NCI-H460 (cell line): ENCODE measurements at places on chromosomes 1 and 21.

- DNase-seq = peak; percentile 62
Measured at GRCh38 chr21:43718872-43719747, at the start of gene PDXK. PDXK (plus strand) TSS chr21:43719129; CDS start chr21:43719295, 166 bp downstream.

GRCh38 chr1:92544756-92545165 lies 58.0 kb upstream of the GFI1 start:
- no peak for DNase-seq

- no peak for DNase-seq
Measured at GRCh38 chr1:147567594-147568381, 26.5 kb downstream of the BCL9 start.

GRCh38 chr1:12604114-12604874 lies 13.7 kb downstream of the DHRS3 start:
- peak; percentile 78 for DNase-seq

DNA sequence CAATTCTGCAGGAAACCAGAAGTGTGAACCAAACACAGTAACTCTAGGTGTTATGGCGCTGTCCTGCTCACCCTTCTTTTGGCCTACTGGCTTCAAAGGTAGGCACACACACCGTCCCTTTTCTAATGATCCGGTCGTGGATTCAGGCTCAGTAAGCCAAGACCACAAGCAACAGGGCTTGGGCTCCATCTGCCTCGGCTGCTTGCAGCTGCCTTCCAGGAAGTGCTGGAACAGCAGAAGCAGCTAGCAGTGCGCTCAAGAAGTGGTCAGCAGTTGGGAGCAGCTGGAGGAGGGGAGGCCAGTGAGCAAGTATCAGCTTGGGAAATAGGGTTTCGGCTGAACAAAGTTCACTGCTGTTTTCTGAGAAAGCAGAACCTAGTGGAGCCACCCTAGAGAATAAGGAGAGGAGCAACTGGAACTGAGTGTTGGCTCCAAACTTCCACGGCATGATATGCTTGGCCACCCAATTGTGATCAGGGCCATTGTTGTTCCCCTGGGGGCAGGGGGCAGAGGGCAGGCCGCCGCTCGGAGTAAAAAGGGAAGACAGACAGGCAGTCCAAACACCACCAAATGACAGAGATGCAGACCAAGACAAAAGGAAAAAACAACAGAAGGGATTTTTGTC lies 173.4 kb downstream of the TOMM20 start:
- no peak for DNase-seq

- peak; percentile 33 for DNase-seq
Measured at GRCh38 chr1:192747943-192748342, 60.9 kb upstream of the RGS2 start.

GRCh38 chr21:15063081-15063813 lies 1.6 kb downstream of the NRIP1 start:
- DNase-seq = no peak

GRCh38 chr1:31238986-31239613 lies 587 bp downstream of the NKAIN1 start:
- no peak for DNase-seq

GRCh38 chr1:232244426-232244825 lies 385.5 kb downstream of the SIPA1L2 start:
- no peak for DNase-seq

- DNase-seq = no peak
Measured at GRCh38 chr1:225996946-225997545, 2.1 kb downstream of the SDE2 start.

DNA sequence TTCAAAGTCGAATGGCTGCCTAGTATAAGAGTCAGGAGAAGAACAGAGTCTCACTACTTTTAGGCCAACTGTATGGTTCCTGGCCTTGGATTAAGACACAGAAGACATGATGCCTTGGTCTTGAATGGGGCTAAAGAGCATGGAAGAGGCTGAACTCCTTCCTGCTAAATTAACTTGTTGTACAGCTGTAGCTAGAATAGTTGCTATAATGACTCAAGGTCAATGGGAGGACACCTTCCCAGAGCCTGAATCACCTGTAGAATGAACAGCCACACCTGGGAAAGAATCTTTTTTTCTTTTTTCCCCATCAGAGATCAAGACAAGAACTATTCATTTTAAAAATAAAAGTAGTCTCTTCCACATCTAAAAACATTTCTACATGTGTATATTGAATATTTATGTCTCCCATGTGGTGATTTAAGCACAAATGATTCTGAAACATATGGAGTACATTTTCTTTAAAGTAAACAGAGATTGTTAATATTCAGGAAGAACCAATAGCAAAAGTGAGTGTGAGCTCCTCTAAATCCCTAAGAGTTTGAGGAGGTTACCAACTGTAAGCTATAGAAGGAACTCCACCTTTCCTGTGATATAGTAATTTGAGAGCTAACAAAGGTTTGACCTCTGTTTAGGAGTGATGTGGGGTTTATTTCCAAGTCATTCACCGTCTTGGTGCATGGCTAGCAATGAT lies 191.3 kb downstream of the TGFB2 start:
- no peak for DNase-seq

DNA sequence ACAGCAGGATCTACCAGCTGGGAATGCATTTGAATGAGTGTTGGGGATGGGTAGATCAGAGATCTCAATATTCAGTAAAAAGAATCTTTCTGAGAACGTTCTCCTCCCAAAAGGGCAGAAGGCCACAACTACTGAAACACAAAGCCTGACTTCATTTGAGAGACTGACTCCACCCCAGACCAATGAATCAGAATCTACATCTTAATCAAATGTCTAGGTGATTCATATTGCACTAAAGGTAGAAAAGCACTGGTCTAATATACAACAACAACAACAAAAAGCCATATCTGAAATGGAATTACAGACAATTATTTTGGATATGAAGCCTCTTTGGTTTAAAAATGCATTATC lies 123.9 kb downstream of the SMYD3 start:
- DNase-seq = no peak

- no peak for DNase-seq
Measured at GRCh38 chr1:237695878-237696277, 194.8 kb downstream of the ZP4 start.

DNA sequence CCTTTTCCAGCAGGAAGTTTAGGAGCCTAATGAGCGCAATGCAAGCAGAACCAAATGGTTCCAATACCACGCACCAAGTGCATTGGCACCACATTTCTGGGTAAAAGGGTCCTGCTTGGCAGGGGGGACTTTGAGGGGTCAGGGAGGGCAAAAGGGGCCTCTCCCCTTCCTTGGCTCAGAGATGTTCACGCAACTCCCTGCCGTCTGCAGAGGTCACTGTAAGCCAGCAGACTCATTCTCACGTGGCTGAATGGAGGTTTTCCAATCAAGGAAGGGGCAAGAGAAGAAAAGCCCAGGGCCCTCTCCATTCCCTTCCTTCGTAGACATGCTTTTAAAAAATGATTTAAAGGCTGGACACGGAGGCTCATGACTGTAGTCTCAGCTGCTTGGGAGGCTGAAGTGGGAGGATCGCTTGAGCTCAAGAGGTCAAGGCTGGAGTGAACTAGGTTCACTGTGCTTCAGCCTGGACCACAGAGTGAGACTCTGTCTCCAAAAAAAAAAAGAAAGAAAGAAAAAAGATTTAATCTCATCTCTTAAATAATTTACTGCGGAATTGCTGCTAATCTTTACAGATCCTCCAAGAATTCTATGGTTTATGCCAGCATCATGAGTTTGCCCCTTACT lies 80.3 kb downstream of the RUNX3 start:
- DNase-seq = peak; percentile 32

DNA sequence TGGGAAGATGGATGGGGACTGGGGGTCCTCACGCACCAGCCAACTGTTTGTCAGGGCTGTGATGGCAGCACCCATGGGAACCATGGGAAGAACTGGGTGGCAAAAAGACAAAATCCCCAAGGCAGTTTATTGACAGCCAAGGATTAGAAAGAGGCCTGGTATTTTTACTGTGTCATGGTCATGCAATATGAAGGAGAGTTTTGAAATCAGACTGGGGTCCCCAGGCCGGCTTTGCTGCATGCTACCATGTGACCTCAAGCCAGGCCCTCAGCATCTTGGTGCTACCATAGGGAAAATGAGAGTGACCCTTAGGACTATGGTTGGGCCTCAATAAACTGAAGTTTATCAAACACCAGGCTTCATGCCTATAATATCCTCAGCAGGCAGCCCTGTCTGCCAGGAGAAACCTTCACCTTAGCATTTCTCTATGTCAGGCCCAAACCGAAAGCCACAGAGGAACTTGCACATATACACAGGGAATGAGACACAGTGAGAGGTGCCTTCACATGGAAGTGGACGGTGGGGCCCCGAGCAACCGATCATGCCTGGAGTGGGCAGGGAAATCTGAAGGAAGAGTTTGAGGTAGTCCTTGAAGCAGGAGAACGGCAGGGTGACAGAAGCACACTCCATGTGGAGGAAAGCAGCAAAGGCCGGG lies 203.2 kb downstream of the HIVEP3 start:
- DNase-seq = no peak

- no peak for DNase-seq
Measured at GRCh38 chr1:100517515-100517914, 20.4 kb upstream of the GPR88 start.

- no peak for DNase-seq
Measured at GRCh38 chr1:208161656-208162375, 82.4 kb downstream of the PLXNA2 start.

- no peak for DNase-seq
Measured at GRCh38 chr1:84642774-84643173, 47.5 kb downstream of the SSX2IP start.

GRCh38 chr1:246114369-246114768 lies 392.7 kb downstream of the SMYD3 start:
- DNase-seq = no peak

GRCh38 chr1:153880962-153881361 lies 41.8 kb downstream of the GATAD2B start:
- peak; percentile 35 for DNase-seq

- DNase-seq = no peak
Measured at GRCh38 chr1:157658571-157658970, 42.0 kb downstream of the FCRL3 start.
